ENCODE measurements at places on chromosomes 3 and 15.

DNA sequence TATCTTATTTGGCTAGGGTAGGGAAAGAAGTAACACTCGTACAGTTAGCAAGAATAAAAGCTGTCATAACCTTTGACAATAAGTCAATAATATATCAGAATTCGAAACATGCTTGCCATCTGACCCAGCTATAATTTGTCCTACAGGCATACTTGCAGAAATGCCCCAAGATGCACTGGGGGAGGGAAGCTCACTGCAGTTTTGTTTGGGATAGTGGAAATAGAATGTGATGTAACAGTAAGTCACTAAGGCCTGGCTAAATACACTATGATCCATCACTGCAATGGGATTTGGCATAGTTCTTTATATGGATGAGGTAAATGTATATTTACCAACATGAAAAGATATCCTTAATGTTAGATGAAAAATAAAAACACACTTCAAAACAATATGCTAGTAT lies 25.5 kb upstream of the TMOD3 start:
- DNase-seq: no peak

- DNase-seq: no peak
These were observed 44.5 kb downstream of the DUT start for GRCh38 chr15:48375767-48376166.

GRCh38 chr3:159273608-159274007 lies 471.8 kb downstream of the MFSD1 start:
- DNase-seq: no peak

DNA sequence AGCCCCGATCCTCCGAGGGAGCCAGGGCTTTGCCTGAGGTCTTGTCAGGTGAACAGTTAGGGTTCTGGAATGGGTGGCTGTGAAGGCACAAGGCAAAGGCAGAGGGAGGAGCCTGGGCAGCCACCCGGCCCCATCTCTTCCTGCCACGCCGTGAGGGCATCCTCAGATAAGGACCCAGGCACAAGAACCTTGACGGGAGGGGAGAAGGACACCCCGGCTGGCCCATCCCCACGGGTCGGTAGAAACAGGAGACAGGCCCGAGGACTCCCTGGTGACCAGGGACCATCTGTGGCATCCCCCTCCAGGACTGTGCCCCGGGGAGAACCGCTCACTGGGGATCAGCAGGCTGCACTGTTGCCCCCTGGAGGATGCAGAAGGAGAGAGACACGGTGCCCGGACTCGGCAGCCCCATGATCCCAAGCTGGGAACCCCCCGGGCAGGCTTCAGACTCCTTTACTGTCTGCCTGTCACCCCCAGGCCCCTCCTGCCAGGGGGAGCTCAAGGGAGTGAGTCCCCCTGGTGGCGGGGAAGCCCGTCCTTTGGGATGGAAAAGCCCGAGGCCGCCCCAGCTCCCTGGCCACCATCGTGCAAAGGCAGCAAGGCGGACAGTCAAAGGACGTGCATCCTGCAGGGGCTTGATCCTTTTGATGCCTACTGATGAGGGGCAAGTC lies 12.3 kb upstream of the PCSK6 start:
- no peak for DNase-seq

GRCh38 chr3:188239577-188239976 lies 85.6 kb downstream of the LPP start:
- DNase-seq: no peak

- DNase-seq: no peak
These were observed 22.7 kb downstream of the CORO2B start for GRCh38 chr15:68601206-68602197.

GRCh38 chr3:50444213-50444612 lies 59.2 kb downstream of the CACNA2D2 start:
- DNase-seq: no peak

- no peak for DNase-seq
These were observed 64.5 kb downstream of the TCF12 start for GRCh38 chr15:56982987-56983386.

GRCh38 chr3:58683466-58683865 lies 16.9 kb upstream of the FAM3D start:
- no peak for DNase-seq
